NCI-H446 (cell line): ENCODE measurements at places on chromosomes 6 and 20.

- peak; percentile 67 for DNase-seq
These were observed 51.7 kb downstream of the MOCS1 start for GRCh38 chr6:39882531-39882899.

DNA sequence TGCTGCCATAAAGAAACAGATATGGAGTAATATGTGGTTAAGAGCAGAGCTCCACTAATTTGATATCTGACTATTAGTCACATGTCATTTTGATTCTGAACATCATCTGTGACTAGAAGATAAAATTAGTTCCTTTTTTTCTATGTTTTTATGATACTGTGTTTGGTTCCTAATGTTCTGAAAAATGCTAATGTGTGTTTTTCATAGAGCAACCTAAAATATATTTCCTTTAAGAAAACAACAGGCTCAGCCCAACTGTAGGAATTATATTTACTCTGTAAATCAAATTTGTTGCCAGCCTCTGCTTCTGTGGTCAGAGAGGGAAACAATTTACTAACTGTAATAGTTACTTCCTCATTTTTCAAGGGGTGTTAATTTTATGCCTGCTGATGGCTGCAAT, 33.3 kb upstream of the TXLNB start:
- DNase-seq, result no peak

- peak; percentile 23 for DNase-seq
These were observed 112.8 kb downstream of the SAMD5 start for GRCh38 chr6:147621263-147621662.

GRCh38 chr6:78492351-78493017, 374.9 kb upstream of the IRAK1BP1 start:
- no peak for DNase-seq

DNA sequence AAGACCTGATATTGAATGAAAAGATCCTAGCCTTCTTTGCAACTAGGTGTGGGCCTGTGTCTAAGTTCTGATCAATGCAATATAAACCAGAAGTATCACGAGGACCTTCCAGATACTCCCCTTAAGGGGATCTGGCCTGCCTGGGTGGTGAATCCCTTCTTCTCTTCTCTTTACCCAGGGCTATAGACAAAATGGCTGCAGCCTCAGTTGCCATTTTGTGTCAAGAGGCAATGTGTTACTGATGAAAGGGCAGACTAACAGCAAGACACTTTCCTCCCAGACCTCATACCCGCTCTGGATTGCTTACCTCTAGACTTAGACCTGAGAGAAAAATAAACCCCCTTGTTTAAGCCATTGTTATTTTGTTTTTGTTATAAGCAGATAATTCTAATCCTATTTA, 84.5 kb upstream of the CHD6 start:
- DNase-seq, result no peak

DNA sequence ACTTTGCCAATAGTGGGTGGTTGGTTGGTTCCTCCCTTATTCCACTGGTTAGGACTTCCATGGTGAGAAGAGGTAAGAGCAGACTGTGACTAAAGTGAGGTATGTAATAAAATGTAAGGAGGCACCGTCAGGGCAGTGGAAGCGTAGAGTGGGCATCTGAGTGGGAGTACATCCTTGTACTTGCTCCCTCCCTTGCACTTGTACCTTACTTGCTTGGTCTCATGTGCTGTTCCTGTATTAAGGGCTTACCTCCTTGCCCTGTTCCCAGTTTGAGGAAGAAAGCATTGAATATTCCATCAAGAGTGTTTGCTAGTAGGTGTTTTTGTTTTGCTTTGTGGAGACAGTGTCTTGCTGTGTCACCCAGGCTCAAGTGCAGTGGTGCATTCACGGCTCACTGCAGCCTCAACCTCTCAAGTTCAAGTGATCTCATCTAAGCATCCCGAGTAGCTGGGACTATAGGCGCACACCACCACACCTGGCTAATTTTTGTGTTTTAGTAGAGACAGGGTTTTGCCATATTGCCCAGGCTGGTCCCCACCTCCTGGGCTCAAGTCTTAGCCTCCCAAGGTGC, 25.5 kb downstream of the AMD1 start:
- no peak for DNase-seq

DNA sequence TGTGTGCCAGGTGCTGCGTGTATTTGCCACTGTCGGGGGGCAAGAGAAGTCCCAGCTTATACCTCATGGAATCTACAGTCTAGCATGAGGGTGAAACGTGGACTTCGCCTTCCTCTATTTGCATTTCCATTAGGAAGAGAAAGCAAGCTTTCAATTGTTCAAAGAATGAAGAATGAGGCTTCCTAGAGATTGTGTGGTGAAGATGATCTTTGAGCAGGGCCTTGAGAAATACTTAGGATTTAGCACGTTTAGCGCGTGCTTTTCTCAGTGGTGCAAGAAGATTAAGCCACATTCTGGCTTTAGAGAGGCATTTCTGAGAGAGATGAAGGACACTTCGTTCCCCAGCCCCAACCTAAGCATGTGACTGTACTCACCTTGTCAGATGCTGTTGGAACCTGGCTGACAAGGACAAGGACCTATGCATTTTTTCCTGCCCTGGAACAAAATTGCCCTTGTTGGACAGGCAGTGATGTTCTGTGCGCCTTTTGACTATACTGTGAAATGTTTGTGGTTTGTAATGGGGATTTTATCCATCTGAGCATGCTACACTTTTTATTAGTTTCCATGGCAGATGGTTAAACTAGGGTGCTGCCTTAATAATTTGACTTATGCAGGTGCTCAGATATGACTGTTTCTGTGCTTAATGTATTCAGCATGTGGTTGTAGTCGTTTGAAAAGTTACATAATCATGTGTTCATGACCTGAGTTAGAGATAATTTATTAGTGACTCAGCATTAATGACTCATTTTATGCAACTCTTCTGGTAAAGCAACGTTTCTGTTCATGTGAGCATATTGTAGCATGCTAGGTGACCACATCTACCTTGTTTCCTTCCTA, 10.7 kb downstream of the TULP4 start:
- no peak for DNase-seq
